HuH-7.5 (cell line): ENCODE measurements at places on chromosomes 13 and 19.

DNA sequence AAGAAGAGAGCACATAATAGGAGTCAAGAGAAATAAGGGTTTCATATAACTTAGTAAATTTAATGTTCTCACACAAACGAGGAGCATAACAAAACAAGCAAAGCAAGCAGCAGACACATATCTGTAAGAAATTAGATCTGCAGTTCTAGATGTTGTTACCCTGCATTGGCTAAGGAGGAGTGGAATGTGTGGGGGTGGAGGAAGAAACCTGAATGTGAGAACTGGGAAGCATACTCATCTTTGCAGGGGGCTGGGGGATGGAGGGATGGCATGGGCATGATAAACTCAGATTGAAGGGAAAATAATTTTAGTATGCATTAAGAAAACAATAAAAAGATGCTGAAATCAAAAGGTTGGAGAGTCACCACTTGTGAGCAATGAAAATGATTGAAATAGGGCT lies 255.0 kb downstream of the LIG4 start:
- DNase-seq = no peak

- DNase-seq = no peak
These were observed 82.4 kb downstream of the EFNB2 start for GRCh38 chr13:106453101-106453500.

GRCh38 chr13:56850852-56851251 lies 289.9 kb upstream of the PRR20A start:
- DNase-seq = no peak

DNA sequence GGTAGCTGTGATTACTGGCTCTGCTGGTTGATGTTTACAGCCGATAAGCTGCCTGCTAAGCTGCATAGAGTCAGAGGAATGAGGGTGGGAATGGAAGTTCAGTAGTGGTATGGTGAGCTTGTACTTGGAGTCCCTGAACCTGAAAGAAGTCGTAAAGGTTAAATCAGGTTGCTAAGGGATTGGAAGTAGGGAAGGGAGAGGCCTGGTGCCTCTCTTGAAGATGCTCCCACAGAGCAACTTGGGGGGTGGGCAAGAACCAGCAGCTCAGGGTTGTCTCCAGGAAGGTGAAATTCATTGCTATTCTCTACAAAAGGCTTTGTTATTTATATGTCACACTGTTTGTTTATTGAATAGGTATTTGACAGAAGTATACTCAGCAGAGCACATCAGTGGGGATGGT lies 73.8 kb upstream of the OLFM4 start:
- DNase-seq = no peak

- no peak for DNase-seq
These were observed 228.2 kb downstream of the NHLRC3 start for GRCh38 chr13:39266426-39266825.

- no peak for DNase-seq
These were observed 11.8 kb upstream of the RCBTB1 start for GRCh38 chr13:49597043-49597641.

GRCh38 chr13:24503379-24503696 lies 9.2 kb downstream of the PARP4 start:
- no peak for DNase-seq

DNA sequence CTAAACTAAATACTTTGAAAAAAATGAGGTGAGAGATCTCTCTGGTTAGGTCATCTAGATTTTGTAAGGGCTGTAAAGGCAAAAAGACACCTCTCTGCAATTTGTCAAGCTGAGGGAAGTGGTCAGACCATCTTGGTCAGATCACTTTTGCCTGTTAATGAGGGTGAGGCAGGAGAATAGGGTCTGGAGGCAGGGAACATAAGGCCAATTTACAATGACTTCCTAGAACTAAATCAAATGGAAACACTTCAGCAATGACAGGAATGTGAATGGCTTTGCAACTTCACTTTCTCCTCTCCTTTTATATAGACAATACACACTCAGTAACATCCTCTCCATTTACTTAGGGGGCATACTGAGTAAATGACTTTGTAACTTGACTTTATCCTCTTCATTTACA lies 1653.4 kb downstream of the SLITRK5 start:
- no peak for DNase-seq

DNA sequence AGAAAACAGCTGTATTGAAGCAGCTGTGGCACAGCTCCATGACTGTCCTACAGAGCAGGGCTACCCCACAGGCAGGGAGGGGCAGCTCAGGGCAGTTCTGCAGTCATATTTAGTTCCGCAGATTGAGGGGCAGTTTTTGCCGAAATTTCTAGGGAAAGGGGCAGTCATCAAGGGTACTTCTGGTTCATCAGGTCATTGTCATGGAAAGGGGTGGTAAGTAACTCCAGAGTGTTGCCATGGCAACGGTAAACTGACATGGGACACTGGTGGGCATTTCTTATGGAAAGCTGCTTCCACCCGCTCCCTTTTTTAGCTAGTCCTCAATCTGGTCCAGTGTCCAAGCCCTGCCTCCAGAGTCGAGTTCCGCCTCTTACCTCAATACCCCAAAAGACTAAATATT lies 702.8 kb downstream of the LIG4 start:
- no peak for DNase-seq

GRCh38 chr13:40781717-40782116 lies 7.7 kb upstream of the SLC25A15 start:
- DNase-seq = no peak

DNA sequence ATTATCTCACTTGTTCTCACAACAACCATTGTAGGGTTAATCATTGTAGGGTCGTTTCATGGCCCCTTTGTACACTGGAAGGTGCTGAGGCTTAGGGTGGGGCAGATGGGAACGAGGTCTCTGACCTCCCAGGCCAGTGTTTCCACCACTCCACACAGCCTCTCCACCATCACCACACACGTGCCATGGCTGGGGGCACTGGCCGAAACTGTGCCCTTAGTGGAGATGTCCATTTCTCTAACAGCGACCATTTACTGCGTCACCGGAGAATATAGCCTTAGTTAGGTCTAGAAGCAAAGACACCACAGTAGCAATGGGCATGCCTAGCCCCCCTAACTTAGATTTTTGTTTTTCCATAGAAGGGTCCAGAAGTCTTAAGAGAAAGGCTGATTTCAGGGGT lies 36.5 kb downstream of the COL4A1 start:
- no peak for DNase-seq

DNA sequence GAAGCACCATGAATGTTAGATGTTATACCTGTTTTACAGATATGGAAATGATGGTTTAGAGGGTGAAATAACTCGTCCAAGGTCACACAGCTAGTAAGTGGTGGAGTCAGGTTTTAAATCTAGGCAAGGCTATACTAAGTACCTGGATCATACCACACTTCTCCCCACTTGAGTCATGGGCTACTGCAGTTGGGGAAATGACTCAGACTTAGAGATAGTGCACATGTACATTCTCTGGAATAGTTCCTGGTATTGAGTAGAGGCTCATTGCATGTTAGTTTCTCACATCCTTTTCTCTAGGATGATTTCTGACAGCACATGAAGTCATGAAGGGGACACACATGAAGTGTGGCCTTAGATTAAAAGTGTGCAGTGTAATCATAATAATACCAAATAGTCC lies 76.2 kb upstream of the TNFSF11 start:
- DNase-seq = no peak

DNA sequence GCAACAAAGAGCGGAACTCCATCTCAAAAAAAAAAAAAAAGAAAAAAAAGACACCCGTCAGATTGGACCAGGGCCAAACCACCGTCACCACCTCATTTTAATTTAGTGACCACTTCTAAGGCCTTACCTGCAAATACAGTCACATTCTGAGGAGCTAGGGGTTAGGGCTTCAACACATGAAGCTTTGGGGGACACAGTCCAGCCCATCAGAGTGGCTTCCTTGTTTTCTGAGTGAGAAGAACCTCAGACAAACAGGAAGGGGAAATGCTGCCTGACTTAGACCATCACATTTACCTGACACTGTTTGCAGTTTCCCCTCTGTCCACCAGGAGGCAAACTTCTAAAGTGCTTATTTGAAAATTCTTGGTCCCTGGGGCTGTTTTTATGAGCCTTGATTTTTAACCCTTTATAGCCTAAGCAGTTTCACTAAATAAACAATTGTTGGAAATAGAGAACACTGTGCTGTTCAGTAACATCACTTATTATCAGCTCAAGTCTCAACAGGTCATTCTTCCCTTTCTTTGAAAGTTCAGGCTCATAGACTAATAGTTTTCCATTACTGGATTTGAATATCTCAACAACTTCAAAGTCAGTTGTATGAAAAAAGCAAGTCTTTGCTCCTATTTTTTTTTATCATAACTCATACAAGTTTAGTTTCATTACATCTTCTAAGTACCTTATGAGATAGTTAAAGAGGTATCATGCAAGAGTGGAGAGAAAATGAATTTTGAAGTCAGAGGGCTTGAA lies 74.9 kb upstream of the WASF3 start:
- peak; percentile 73 for DNase-seq

DNA sequence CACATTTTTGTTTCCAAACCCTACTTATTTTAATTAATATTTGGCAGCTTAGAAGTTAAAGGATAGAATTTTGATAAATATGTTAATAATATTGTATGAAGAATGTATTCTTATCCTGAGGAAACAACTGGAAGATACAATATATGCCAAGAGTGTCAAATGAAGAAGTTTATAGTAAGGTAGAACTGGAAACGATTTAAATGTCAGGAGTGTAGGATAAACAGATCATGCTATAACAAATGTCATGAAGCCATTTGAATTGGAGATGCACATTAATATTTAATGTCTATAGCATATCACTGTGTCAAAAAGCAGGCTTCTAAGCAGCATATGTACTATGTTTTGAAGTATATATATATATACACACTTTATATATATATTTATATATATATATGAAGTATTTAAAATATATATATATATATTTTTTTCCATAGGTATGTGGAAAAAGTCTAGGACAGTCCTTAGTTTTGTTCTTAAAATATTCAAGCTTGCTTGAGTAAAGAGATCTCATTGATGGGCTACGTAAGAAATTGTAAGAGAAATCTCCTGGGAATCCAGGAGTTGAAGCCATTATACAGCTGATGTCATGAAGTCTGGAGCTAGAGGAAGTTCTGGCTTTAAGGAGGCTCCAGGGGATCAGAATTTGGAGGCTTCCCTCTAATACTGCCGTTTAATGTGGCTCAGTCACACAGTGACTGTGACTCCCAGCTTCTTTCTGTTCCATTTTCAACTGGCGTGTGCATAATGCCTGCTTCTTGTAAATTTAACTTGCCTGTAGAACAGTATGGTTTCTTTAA lies 79.9 kb upstream of the MYCBP2 start:
- no peak for DNase-seq

DNA sequence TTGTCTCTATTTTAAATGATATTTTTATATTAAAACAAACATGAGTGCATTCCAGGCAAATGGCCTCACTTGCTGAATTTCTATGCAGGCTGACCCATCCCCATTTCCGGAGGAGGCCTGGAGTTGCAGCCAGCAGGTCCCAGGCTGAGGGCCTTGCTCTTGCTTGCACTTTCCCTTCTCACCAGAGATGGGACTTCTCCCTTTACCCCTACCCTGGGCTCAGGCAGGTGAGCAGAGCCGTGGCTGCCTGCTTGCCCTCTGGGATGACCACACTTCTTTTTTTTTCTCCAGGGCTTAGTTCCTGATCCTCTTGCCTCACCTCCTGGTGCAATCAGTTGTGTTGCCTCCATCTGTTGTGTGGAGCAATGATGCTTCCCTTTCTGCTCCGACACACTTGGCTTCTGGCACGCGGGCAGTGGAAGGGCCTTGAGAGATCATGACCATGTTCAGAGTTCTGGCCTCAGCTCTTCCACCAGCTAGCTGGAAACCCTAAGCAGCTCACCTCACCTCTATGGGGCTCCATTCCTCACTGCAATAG lies 11.1 kb upstream of the OLFM4 start:
- no peak for DNase-seq

DNA sequence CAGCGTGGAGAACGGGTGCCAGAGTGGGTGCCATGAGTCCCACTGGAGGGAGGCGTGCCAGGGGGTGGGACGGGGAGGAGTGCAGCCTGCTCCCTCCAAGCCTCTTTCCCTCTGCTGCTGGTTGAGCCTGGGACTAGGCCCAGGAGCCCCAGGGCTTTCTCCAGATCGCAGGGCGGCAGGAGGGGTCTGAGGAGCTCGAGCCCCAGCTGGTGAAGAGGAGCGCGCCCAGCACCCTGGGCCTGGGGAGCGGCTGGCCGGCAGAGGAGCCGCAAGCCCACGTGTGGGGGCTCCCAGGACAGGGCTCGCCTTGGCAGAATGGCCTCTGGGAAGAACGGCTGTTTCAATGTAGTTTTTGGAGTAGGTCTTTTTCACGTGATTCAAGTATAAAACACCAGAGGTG lies 12.2 kb upstream of the DCUN1D2 start:
- no peak for DNase-seq

DNA sequence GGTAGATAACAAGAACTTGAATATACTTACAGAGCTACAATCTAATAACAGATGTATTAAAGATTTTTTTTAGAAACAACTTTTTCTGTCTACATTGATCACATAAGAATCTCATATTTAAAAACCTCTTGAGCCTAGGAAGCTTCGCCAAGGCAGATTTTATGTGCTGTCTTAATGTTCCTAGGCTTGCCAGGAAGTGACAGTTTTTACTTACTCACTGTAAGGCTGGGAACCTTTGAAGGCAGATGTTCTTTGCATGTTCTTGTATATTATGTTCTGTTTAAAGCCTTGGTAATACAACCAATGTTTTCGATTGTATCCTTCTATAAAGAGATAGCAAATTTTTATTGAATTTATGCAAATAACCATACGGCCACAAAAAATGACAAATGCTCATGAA lies 492.7 kb downstream of the GPC5 start:
- no peak for DNase-seq
